ENCODE measurements at places on chromosomes 2 and 18.

- no peak for DNase-seq
Observed at GRCh38 chr18:67159662-67160061, 356.9 kb downstream of the DSEL start.

DNA sequence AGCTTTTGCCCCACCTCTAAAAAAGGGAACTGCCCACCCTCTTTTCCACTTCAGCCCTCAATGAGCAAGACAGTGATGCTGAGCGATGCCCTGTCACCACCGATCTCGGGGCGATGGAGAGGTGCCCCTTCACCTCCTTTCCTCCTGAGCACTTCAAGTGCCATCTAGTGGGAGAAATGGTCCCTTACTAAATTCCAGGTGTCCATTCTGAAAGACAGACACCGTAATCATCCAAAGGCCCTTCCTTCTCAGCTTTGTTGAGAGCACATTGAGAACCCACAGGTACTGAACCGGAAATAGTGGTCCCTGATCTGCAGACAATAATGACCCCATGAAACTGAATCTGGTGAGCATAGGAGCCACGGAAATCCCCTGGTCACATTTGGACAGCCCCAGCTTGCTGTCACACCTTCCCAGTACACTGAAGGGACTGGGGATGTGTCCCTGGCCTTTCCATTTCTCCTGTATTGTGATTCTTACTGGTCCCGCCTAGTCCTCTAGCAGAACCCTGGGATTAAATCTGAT is 38.5 kb downstream of the KCTD18 start:
- no peak for DNase-seq

DNA sequence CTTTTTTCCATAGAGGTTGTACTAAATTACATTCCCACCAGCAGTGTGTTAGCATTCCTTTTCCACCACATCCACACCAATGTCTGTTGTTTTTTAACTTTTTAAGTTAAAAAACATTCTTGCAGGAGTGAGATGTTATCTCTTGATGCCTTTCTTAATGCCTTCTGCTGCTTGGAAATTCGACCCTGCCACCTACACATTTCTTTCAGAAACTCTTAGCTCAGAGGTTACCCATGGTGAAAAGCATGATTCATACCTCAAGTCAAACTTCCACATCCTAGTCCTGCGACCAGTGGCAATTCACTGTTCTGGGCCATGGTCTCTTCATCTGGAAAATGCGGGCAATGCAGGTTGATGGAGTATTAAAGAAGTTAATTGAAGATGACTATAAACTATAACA is 12.7 kb upstream of the HNMT start:
- DNase-seq: no peak

GRCh38 chr2:169966454-169966853 is 139.2 kb downstream of the UBR3 start:
- no peak for DNase-seq

DNA sequence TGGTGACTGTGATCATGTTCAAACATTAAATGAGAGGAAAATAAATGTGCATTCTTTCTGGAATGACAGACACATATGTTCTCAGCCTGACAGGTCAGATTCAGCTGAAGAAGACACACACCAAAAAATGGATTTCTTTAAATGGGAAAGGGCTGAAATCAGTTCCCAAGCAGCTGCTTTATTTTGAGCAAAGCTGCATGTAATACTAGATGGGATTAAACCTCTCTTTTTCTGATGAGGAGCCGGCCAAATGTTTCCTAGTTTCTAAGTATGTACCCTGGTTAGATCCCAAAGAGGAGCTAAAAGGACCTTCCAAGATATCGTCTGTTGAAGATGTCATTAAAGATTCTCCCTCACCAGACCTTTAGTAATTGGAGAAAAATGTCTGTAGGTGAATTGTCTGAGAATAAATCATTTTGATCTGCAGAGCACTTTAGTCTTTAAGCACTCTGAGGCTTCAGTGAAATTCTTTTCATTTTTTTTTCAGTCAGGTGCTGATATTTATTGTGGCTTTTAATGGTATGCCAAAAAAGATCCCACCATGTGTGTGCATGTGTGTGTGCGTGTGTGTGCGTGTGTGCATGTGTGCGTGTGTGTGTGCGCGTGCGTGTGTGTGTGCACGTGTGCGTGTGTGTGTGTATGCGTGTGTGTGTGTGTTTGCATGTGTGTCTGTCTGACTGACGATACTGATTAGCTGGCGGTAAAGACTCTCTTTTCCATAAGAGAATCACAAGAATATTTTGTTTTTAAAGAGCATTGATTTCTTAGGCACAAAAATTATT is 175.8 kb downstream of the IRS1 start:
- DNase-seq: no peak

DNA sequence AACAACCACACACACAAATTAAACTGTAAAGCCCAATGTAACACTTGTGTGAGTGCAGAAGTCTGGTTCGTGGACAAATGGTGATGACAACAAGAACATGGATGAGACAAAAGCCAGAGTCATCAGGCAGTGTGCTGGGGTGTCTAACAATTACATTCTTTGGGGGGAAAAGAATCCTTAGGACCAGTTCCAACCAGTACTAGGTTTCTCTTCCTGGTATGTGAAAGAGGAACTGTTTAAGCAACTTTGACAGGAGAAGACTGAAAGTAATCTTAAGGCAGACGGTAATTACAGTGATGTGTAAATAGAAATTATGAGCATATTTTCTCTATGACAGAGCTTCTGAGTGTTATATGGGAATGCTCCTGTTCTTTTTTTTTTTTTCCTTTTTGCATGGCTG is 133.4 kb downstream of the AFF3 start:
- DNase-seq: no peak

- no peak for DNase-seq
Observed at GRCh38 chr18:21303895-21304294, 61.9 kb downstream of the GREB1L start.

DNA sequence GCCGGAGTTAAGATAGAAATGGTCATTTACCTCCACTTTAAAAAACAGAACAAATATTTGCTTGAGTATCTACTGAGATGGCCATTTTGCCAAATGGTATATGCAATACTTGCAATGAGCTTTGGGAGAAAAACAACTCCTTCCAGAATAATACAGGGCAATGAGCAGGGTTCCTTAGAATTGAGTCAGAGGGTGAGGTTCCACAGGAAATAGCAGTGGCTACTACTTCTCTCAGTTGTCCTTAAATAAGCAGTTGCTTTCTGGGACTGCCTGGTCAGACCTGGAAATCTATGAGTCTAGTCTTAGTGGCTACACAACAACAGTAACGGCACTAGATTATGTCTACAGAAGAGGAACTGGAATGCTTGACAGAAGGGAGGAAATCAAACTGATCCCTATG is 80.9 kb upstream of the CCDC85A start:
- no peak for DNase-seq

- no peak for DNase-seq
Observed at GRCh38 chr2:88654714-88655113, 27.4 kb upstream of the EIF2AK3 start.

- no peak for DNase-seq
Observed at GRCh38 chr2:186714611-186715010, 20.8 kb downstream of the FAM171B start.

DNA sequence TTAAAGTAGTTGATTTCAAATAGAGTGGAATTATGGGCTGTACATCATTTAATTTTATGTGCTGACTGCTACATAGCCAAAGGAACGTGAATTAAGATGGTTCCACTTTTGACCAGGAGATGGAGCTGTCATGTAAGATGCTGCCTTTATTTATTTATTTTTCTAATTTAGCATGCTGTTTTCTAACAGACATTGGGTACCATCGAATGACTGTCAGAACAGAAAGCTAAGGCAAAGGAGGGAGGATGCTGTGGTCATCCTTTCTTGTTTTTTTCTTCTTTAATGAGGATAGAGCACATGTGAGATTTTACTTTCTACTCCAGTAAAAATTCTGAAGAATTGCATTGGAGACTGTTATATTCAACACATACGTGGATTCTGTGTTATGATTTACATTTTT is at the start of gene SCN2A:
TSS of gene SCN2A (plus strand) at position 185 of the 400 bp plus-strand sequence. CDS start 56,410 bp downstream, outside the sequence.
- DNase-seq: no peak

GRCh38 chr2:12543076-12543977 is 173.4 kb upstream of the TRIB2 start:
- no peak for DNase-seq

DNA sequence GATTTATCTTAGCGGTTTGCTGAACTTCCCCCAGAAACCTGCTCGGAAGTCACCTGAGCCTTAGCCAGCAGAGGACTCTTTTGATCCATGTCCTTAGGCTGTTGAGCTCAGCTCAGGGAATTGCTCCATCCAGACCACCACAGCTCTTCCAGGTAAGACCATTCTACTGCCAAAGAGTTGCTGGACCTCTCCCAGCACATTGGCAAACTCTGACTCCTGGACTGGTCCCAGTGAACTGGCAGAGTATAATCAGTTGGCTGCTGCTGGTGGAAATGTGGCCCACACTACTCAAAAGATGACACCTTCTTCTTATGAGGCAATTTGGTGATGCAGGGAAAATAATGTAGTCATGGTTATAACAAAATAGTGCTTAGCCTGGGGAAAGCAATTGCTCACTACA is 308.8 kb upstream of the FIGN start:
- no peak for DNase-seq

GRCh38 chr18:44548291-44549221 is 132.1 kb upstream of the SETBP1 start:
- DNase-seq: no peak

GRCh38 chr18:10094154-10094553 is 180.3 kb downstream of the VAPA start:
- no peak for DNase-seq

DNA sequence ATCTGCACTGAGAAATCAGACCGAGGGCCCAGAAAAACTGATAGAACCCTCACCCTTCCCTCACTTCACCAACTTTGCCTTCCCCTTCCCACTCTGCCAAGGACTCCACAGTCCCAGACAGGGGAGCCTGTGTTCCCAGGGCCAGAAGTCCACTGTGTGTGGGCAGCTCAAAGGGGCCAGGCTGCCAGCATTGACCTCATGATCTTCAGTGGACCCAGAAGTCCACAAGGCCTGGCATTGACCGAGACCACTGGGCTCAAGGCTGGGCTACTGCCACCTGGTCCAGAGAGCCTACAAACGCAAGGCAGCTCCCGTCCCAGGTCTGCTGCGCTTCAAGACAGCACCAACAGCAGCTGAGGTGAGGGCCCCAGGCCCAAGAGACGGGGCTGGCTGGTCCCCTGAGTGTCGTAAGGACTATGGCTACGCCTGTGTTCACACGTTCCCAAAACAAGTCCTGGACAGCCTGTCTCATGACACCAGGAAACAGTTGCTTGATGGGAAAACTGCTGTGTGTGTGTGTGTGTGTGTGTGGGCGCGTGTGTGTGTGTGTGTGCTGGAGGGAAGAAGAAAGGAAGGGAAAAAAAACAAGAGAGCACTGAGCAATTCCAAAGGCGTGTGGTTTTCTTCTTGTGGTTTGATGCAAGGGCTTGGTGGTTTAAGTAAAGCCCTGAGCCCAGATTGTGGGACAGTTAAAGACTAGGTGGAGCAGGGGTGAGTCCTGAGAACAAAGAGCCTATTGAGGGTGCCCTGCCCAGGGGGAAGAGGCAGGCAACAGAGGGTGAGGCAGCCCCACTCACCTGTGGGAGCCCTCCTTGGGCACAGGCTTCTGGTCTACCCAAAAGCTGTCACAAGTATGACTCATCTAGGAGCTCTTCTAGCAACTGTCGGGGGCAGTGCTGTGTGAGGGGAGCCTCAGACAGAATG is 46.6 kb upstream of the ZBTB7C start:
- DNase-seq: peak; percentile 27

- DNase-seq: no peak
Observed at GRCh38 chr18:60311676-60312360, 60.8 kb downstream of the MC4R start.

DNA sequence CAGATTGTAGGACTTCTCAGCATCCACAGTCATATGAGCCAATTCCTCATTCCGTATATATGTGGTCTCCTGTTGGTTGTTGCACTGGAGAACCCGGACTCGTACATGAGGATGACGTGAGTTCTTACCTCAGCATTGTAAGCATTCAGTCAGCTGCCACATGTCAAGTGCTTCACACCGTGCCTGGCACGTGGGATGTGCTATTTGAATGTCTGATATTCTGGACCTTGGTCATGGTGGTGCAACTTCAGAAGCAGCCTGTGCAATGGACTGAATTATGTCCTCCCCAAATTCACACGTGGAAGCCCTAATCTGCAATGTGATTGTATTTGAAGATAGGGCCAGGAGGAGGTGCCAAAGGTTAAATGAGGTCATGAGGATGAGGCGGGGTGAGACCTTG is 32.1 kb downstream of the PTGR3 start:
- DNase-seq: no peak

DNA sequence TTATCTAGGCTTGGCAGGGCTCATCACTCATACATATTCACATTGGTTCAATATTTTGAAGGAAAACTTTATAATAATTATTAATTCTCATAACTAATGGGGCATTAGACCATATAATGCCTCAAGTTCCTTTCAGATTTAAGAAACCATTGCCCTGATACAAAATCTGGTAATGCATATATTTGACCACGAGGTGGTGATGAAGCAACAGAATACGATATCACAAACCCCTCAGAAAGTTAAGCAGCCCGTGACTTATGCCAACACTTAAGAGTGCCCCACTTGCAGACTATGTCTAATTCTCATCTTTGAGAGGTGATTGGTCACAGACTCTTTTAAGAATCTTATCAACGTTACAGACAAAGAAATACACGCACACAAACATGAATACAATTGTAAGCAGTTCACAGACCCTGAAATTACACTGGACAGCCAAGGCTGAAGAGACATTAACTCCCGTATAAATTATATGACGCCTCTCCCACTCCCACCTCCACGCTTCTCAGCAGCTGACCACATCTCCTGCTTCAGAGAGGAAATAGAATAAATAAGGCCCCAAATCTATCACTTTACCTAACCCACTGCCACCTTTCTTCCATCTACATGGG is 20.7 kb upstream of the DNAH6 start:
- no peak for DNase-seq

DNA sequence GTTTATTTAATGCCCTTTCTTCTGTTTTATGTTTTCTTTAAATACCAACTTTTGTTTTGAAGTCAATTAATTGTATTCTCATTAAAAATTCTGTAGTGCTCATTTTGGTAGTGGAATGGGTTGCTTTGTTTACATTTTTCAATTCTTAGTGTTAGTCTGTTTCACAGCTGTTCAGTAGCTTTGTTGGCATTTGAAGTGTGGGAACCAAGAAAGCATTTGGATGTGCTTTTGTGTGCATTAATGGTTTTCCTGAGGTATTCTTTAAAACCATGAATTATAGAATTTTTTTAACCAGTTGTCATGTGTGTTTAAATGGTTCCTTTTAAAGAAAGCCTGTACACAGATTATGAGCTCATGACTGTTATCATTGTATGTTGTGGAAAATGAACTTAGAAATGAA is 19.7 kb downstream of the MIB1 start:
- no peak for DNase-seq

DNA sequence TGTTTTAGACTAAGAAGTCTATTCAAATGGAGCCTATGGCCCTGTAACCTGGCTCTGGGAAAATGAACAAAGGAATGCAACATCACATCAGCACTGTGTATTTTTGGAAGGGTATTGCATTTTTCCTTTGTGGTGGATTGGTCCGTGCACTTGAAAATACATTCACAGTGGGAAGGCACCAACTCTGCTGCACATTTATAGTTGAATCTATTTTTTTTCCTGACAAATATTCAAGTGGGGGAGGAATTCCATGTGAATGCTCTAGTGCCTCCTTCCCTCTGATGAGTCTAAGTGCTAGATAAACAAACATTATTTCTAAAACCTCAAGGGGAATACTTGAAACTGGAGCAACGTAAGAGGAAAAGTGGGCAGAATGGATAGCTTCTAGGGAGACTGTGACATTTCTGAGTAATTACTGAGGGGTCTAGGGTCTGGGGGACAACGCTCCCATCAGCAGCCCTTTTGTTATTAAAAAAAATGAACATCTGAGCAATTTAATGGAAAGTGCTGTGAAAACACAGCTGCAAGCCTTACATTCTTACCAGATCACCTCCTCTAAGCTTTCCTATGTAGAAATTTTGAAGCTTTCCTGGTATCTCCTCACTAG is 208.2 kb downstream of the SLC8A1 start:
- DNase-seq: no peak
